ENCODE measurements at places on chromosomes 2 and 18.
A peak's percentile ranks its signal among the peaks of the same experiment; 100 is the strongest.

GRCh38 chr18:22189449-22190166 lies 20.2 kb downstream of the GATA6 start:
- no peak for DNase-seq

GRCh38 chr2:181430406-181431118 lies 26.6 kb upstream of the ITGA4 start:
- DNase-seq = no peak

DNA sequence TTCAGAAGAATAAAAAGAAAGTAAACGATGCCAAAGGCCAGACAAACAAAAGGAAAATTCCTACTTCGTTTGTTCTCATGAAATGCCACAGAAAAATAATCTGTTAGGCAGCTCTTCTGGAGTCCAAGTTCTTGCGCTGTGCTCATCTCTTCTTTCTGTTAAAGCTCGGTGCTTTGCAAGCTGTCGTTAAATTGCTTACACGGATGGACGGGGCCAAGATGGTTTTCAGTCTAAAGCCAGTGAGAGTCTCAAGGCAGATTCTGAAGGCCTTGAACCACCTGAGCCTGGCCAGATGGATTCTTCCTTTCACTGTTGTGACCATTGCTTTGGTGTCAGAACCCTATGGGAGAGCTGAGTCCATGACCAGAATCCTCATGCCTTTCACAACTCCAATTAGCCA lies 97.6 kb upstream of the RMDN2 start:
- no peak for DNase-seq

DNA sequence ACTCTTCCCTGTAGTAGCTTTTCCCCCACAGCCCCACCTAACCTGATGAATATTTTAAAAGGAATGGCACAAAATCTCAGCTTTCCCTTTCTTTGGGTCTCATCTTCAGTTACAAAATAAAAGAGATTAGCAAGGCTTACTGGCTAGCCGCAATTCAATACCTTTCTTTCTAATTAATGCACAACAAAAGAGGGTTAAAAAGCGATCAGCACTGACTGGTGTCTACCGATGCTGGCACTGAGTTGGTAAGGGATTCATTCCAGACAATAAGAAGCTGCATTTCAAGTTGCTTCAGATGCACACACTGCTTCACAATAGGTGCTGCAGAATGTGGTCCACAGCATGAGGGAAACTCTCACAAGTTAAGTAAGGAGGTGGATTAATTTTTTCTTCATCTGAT lies 41.9 kb downstream of the HDHD2 start:
- no peak for DNase-seq

DNA sequence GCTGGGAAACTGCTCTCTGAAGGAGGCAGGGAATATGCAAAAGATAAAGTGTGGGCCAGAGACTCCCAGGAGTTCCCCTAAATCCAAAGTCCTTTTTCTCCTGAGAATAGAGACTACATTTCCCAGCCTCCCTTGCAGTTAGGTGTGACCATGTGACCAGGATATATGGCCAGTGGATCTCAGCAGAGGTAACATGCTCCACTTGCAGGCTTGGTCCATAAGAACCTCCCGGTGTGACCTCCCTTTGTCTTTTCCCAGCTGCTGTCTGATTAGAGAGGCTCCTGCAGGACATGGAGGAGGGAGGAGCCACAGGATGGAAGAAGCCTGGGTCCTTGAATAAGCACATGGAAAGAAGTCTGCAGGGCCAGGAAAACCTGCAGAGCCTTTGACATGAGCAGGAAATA lies 76.2 kb downstream of the TGFA start:
- no peak for DNase-seq

DNA sequence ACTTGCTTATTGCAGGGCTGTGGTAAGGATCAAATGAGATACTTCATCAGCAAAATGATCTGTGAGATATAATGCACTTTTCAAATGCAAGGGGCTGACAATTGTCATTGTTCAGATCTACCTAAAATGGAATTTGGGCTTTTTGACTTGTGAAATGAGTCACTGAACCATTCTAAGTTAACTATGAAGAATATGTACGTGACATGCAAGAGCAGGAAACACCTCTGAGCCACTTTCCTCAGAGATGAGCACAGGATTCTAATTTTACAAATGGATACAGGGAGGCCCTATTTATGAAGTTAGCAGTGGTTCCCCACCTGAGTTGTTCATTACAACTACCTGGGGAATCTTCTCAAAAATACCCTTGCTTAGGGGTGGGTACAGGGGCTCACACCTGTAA lies 26.7 kb downstream of the CTLA4 start:
- DNase-seq = no peak

DNA sequence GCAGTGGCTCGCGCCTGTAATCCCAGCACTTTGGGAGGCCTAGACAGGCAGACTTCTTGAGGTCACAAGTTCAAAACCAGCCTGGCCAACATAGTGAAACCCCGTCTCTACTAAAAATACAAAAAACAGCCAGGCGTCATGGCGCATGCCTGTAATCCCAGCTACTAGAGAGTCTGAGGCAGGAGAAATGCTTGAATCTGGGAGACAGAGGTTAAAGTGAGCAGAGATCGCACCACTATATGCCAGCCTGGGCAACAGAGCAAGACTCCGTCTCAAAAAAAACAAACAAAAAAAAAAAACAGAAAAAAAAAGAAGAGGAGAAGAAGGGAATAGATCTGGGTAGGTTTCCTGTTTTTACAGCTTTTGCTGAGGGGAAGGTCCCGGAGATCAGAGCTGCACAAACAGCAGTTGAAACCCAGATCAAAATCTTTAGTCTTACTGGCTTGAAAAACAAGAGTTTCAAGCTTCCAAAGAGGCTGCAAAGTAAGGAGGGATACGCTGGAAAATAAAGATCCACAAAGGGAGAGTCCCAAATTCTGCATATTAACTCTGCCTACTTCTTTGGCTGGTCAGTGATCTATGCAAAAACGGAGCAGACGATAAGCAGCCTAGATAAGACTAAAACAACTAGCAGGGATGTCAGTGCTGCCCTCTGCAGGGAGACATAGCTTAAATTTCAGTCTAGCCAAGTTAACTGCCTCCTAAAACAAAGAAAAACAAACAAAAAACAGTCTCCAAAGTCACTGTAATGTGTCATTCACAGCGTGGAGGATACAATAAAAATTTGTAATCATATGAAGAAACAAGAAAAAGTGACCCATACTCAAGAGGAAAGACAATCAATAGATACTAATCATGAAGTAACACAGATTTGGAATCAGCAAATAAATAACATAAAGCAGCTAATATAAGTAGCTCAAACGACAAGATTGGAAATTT lies 74.1 kb downstream of the TLK1 start:
- DNase-seq = peak; percentile 37

DNA sequence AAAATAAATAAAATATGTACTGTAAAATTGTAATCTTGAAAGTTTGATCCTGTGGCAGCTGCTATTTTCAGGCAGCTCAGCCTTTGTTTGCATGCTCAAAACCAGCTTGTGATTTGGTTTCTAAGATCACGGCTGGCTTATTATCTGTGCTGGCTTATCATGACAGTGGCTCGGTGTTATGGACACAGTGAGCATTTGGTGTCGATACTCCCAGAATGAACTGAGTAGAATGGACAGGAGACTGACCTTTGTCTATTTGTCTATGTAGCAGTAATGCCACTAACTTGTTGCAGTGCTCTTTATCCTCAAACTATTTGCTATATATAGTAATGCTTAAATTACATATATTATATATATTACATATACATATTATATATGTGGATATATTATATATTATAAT lies 58.8 kb downstream of the NEDD4L start:
- no peak for DNase-seq

- DNase-seq = no peak
Observed at GRCh38 chr2:14039134-14039533, 593.4 kb upstream of the LRATD1 start.

DNA sequence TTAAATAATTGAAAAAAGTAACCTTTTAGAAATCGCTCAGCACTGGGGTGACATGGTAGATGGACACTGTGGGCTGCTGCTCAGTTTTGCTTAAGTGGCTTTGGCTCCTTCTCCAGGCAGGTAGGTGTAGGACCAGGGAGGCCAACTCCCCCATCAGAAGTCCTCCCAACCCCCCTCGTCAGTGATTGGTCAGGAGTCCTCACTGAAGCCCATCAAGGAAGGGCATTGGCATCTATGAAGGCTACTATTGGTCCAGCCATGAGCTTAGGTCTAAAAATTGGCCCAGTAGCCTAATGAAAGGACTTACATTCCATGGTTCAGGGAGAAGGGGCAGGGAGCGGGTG lies 34.7 kb downstream of the ST3GAL5 start:
- DNase-seq = no peak

GRCh38 chr2:241007880-241008710 lies 9.7 kb downstream of the SNED1 start:
- no peak for DNase-seq

GRCh38 chr2:29010946-29011345 lies 29.8 kb downstream of the TOGARAM2 start:
- peak; percentile 29 for DNase-seq

DNA sequence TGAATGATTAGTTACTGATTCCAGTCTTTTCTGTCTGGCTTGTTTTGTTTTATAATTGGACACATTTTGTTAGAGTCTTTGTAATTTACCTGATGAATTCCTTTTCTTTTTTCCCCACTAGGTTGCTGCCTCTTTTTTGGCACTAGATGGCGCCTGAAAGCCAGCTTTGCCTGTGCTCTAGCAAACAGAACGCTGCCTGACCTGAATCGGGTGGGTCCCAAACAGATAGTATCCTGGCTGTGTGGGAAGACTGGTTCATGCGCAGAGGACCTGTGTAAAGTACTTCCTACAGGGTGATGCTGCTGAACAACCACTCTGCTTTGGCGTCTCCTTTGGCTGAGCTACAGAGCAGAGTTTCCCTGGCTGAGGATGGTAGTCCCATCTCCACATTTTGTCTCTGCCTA lies 288.2 kb downstream of the IKZF2 start:
- DNase-seq = no peak

- no peak for DNase-seq
Observed at GRCh38 chr18:41618147-41618546, 336.9 kb upstream of the PIK3C3 start.

GRCh38 chr2:18272148-18272494 lies 288.3 kb downstream of the RDH14 start:
- DNase-seq = no peak

DNA sequence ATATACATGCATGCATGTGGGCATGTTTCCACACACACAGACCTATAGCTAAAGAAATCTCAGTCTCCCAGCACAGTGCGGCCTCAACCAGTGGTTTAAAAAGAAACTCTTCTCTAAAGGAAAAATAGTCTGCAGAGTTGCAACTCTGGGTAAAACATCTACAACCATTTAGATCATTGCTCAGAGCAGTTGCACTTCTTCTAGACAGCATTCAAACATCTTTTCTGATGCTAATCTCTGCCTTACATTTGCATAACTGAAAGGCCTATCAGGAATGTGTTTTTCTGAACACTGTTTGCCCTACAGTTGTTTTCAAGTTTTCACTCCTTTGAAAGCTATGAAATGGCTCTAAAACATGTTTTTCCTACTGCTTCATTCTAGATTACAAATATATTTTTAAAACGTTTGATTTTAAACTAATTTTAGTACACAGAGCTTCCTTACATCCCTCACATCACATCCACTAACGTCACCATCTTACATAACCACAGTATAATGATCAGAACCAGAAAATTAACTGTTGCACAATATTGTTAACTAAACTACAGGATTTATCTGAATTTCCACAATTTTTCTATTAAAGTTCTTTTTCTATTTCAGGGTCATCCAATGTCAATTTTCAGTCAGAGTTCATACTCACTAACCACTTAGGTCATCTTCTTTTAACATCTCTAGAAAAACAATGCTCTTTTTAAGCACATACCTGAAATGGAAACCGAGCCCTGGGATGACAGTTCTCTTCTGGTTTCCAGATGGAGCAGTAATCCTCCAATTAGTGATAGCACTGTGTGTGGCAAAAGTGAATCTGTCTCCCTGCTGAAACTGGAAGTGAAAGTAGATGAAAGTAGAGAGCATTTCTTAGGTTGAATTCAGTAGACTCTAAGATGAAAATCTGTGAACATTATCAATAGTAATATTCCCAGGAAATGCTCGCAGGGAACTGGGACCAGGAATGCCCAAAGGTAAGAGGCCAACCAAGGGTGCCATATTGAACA lies 501.6 kb upstream of the GCFC2 start:
- no peak for DNase-seq

DNA sequence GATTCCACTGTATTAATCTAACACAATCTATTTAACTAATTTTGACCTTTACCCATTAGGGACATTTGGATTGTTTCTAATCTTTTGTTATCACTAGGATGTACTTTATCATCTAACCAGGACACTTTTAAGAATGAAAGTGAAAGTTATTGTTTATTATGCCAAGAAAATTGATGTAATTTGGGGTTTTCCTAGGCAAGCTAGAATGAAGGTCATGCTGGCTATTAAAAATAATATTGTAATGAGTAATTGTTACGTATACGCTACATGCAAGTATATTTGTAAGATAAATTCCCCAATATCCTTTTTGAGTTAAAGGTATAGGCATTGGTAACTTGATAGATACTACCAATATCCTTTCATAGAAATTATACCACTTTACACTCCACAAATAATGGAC lies 74.6 kb downstream of the COL5A2 start:
- DNase-seq = no peak

DNA sequence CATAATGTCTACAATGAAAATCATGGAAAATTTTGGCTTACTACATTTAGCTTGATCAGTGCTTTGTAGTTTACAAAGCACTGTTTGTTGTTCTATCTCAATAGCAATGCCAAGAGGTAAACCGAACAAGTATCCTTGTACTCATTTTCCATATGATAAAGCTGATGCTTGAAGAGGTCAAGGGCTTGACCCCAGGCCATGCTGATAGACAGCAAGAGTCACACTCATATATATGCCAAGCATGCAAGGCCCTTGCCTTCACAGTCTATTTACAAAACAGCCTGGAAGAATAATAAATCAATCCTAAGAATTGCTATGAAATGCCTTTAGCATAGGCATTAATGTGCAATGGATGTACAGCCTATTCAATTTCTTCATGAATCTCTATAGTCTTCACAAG lies 71.8 kb downstream of the SLC8A1 start:
- no peak for DNase-seq

DNA sequence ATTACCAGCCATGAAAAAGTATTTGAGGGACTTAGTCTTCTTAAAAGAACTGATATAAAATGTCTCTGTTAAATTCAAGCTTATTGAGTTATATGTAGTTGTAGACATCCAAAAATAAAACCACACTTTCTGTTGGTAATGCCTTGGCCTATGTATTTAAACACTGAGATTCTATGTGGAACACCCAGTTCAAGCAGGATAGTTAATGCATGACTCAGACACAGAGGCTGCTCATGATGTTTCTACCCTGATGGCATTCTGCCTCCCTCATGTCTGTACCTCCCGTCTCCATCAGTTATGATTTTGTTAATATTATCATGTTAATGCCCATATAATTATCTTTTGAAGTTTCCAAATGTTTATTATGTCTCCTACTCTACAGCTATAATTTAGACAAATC lies 164.5 kb downstream of the XIRP2 start:
- DNase-seq = no peak

GRCh38 chr2:234138836-234139235 lies 88.3 kb downstream of the SPP2 start:
- DNase-seq = no peak

Data from right kidney (tissue), 9 donors.